A549 treated with ZK216348 at 1 μM for 4 hours (cell line): ENCODE measurements at places on chromosomes 1 and 21. TPM values are rescaled to one million over a fixed set of nuclear protein-coding genes. Genes with fewer than 3 reads are reported as not detected.

Gene FAM131C
- 10.8 to 20.2 TPM (median 18.3 TPM) in 5 replicates for total RNA-seq

Gene LCE3E
- 0.27 to 0.31 TPM in 2 of 5 replicates, not detected in the others for total RNA-seq

Gene TTC34
- total RNA-seq: 0.02 to 0.07 TPM (median 0.05 TPM) in 4 of 5 replicates, not detected in the other

Gene PRR9
- not detected in 5 replicates for total RNA-seq

Gene AK5
- 5.8 to 13.3 TPM (median 6.9 TPM) in 5 replicates for total RNA-seq

Gene S100A7
- total RNA-seq: not detected in 5 replicates

Gene METTL18
- 3.4 to 8.7 TPM (median 5.3 TPM) in 5 replicates for total RNA-seq

Gene OR2L3
- total RNA-seq: not detected in 5 replicates

Gene CHIA
- total RNA-seq: not detected in 5 replicates

Gene TAL1
- total RNA-seq: not detected in 5 replicates

Gene AIM2
- total RNA-seq: not detected in 5 replicates

Gene CAMTA1
- 61.9 to 85.8 TPM (median 66.3 TPM) in 5 replicates for total RNA-seq

Gene RORC
- total RNA-seq: 0.06 to 0.13 TPM (median 0.08 TPM) in 3 of 5 replicates, not detected in the others

Gene S100A16
- total RNA-seq: 374 to 526 TPM (median 478 TPM) in 5 replicates

Gene PLEKHM2
- total RNA-seq: 16.2 to 30.5 TPM (median 26.7 TPM) in 5 replicates

Gene IGSF3
- 14.3 to 23.2 TPM (median 19.3 TPM) in 5 replicates for total RNA-seq

Gene SYTL1
- 0.33 to 1.2 TPM (median 0.51 TPM) in 5 replicates for total RNA-seq

Gene TNFSF18
- not detected in 5 replicates for total RNA-seq

Gene ICOSLG
- total RNA-seq: 2.0 to 3.6 TPM (median 3.2 TPM) in 5 replicates

Gene PDC
- not detected in 5 replicates for total RNA-seq

Gene CRYZL1
- 11.7 to 14.0 TPM (median 13.3 TPM) in 5 replicates for total RNA-seq

Gene SPRR2G
- total RNA-seq: not detected in 5 replicates

Gene TNFSF4
- 0.04 to 0.09 TPM (median 0.05 TPM) in 3 of 5 replicates, not detected in the others for total RNA-seq

Gene DPT
- not detected in 5 replicates for total RNA-seq

Gene CRYBG2
- 0.90 to 2.6 TPM (median 1.3 TPM) in 5 replicates for total RNA-seq

Gene BGLAP
- 0.20 to 0.40 TPM (median 0.39 TPM) in 3 of 5 replicates, not detected in the others for total RNA-seq

Gene A3GALT2
- not detected in 5 replicates for total RNA-seq

Gene ZNF687
- total RNA-seq: 8.4 to 14.9 TPM (median 13.4 TPM) in 5 replicates

Gene SPRR1A
- total RNA-seq: not detected in 5 replicates

Gene CAMK1G
- total RNA-seq: 0.14 to 0.58 TPM (median 0.15 TPM) in 4 of 5 replicates, not detected in the other

Gene ST7L
- 10.1 to 15.7 TPM (median 13.1 TPM) in 5 replicates for total RNA-seq

Gene RIPPLY3
- 0.43 to 0.71 TPM (median 0.53 TPM) in 5 replicates for total RNA-seq

Gene NBPF4
- 0.08 to 0.14 TPM (median 0.13 TPM) in 4 of 5 replicates, not detected in the other for total RNA-seq

Gene LAD1
- total RNA-seq: 0.75 to 1.1 TPM (median 0.96 TPM) in 5 replicates
